ENCODE measurements at places on chromosomes 3 and 15.

- DNase-seq: no peak
These were observed 45.1 kb downstream of the IL17RD start for GRCh38 chr3:57120040-57120439.

GRCh38 chr3:192831801-192832347, 85.8 kb downstream of the MB21D2 start:
- DNase-seq: no peak

- DNase-seq: no peak
These were observed 2.8 kb upstream of the MUC20 start for GRCh38 chr3:195717852-195718476.

- no peak for DNase-seq
These were observed 89.9 kb upstream of the RORA start for GRCh38 chr15:61318802-61319525.

GRCh38 chr15:65101411-65101890, 13.5 kb downstream of the UBAP1L start:
- DNase-seq: peak; percentile 75

DNA sequence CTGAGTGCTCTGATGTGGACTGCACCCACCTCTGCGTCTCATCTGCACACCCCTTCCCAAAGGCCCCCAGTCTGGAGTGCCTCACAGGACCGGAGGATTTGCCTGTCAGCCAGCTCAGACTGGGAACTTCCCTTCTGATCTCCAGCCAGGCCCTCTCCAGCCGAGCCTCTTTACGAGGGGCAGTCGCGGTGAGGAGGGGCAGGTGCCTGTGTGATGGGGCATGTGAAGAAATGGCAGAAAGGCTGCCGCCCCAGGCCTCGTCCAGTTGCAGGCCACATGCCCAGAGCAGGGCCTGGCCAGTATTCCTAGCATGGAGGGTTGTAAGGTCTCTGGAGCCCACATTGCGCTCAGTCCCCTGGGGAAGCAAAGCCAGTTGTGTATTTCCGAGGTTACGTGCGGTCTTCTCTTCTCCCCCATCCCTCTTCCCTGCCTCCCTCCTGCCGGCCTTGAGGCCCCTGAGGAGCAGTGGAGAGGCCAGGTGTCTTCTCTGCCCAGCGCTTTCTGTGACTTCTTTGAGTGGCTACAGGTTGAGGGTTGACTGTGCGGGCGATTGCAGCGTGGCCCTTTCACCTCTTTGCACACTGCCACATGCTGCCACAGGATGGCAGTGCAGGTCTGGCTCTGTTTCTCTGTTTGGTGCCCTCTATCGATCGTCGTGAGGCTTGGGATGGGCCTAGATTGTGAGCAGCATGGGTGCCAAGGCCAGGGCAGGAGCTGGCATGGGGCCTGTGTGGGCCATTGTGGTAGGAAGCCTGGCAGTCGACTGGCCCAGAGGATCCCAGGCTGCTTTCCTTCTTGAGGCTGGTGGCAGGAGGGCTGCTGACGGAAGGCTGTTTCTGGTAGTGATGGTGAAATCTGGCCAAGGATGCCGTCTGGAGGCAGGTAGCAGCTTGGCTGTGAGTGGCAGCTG, 5.3 kb downstream of the CLK3 start:
- DNase-seq: peak; percentile 89

- DNase-seq: no peak
These were observed 8.7 kb downstream of the SPCS1 start for GRCh38 chr3:52714335-52715302.

- DNase-seq: peak; percentile 41
These were observed 44.7 kb downstream of the GTPBP8 start for GRCh38 chr3:113035387-113035982.

GRCh38 chr3:36318621-36319200, 61.6 kb upstream of the STAC start:
- no peak for DNase-seq

- DNase-seq: no peak
These were observed 43.5 kb upstream of the GRIP2 start for GRCh38 chr3:14583548-14584091.

- DNase-seq: no peak
These were observed 826.2 kb downstream of the ROBO1 start for GRCh38 chr3:78941587-78941986.

GRCh38 chr3:9047452-9048346, 84.4 kb upstream of the RAD18 start:
- DNase-seq: no peak

- no peak for DNase-seq
These were observed 1151.8 kb upstream of the ALCAM start for GRCh38 chr3:104214937-104215336.

- DNase-seq: no peak
These were observed 9.2 kb downstream of the THBS1 start for GRCh38 chr15:39589815-39590644.

GRCh38 chr3:12954891-12955650, 113.7 kb upstream of the RPL32 start:
- peak; percentile 59 for DNase-seq

DNA sequence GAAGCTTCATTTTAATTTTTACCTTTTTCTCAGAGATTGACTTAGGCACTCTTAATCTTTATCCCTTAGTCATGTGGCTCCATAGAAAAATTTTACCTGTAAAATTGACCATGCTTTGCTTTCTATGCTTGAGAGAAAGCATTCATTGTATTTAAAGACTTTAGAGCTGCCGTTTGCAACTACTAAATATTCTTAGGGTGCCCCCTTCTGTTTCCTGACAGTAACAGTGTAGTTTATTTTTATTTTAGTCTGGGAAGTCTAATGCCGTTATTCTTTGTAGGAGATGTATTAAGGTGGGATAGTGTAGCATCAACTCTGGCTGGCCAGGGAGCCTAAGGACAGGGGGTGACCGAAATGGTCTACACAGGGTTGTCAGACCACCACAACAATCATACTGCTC, 84.5 kb upstream of the SYNPR start:
- DNase-seq: no peak

DNA sequence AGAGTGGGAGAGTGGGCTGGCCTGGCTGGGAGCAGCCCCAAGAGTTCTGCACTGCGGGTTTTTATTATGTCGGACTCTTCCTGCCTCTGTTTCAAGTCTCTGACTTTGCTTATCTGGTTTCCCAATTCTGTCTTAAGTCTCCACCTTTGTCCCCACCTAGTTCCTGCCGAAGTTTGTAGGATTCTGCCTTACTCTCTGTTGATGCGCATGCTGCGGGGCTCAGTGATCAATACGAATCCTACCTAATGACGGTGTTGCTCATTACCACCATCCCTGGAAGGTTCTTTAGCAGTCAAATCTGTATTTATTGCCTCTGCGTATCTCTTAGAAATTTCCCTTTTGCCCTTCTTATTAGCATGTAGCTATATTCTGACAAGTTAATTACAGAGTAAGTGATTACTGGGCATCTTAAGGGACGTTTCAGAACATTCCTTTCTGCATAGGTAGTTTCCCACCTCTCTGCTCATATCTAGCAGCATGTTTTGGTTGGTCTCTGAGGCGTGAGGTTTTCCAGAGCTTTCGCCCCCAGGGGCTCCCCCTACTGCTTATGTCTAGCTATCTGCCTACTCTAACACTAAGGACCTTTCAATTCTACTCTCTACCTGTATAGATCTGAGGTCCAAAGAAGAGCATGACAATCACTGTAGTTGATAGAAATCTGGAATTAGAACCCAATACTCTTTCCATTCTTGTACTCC, 236.0 kb upstream of the EIF1B start:
- no peak for DNase-seq

DNA sequence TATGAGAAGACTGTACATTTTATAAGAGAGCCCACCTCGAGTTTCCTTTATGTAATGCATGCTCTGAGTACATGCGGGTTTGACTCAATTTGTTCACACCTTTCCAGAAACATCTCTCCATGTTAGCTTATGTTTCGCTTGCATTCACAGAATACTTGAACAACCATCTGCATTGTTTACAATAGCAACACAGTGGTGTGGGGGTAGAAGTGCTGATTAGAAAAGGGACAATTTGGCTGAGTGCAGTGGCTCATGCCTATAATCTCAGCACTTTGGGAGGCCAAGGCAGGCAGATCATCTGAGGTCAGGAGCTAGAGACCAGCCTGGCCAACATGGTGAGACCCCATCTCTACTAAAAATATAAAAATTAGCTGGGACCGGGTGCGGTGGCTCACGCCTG, 60.9 kb downstream of the NCEH1 start:
- no peak for DNase-seq

- DNase-seq: no peak
These were observed 56.1 kb downstream of the CCNL1 start for GRCh38 chr3:157103860-157104259.

GRCh38 chr3:33124638-33125037, 10.8 kb downstream of the CRTAP start:
- no peak for DNase-seq

DNA sequence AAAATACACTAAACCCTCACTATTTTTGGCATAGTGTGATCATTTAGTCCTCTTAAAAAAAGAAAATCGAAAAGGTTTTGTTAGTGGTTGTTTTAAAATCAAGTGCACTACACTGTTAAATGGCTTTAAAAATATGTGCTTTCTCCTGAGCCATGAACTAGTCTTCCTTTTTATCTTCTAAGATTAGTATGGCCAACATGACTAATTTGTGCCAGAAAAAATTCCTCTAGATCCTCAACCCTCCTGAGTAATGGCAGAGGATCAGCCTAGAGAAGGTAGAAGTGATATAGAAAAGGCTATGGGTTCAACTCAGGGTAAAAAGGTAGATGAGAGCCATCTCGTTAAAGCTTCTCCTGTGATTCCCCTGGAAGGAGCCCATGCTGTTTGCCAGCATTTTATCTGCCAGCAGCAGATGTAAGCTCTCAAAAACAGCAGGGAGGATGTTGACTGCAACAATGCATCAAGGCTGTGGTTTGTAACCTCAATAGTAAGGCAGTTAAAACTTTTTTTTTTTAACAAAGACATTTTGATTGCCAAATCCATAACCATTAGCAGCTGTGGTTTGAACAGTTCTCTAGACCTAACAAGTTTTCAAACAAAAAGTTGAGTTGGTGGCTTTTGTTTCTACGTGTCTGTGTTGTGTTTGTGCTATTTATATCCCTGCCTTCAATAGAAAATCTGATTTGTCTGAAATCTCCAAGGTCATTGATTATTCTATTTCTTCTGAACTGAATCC, 30.2 kb upstream of the ZNF609 start:
- DNase-seq: peak; percentile 51

DNA sequence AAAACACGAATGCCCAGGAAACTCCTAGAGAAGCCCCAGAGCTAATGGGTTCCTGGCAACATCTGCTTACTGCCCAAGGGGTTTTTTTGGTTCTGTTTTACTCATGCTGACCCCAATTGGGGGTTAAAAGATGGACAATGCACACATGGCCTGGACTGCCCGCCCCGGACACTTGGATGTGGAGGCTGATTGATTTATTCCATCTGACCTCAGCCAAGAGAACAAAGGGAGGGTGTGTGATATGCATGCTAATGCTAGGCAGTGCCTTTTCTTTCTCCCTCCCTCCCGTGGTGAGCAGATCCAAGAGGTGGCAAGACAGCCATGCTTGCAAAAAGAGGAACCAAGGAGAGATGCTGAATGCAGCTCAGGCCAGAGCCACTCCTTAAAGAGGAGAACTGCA, 3.3 kb upstream of the LRTM1 start:
- no peak for DNase-seq

DNA sequence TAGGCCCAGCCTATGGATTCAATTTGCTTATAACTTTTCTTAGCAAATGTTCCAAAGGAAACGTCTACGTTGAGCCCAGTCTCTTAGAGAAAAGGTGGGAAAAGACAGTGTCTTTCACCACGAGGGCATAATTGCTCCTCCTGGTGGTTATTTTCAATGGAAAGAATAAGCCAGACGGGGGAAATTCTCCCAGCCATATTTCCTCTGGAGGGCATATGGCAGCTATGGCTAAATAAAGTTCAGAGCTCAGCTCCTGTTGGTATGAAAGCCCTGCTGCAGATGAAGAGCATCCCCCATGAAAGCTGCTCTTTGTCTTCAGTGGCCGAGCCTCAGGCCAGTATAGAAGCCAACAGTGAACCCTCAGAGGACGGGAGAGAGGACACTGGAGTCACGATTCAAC, 297.9 kb downstream of the RYR3 start:
- no peak for DNase-seq

DNA sequence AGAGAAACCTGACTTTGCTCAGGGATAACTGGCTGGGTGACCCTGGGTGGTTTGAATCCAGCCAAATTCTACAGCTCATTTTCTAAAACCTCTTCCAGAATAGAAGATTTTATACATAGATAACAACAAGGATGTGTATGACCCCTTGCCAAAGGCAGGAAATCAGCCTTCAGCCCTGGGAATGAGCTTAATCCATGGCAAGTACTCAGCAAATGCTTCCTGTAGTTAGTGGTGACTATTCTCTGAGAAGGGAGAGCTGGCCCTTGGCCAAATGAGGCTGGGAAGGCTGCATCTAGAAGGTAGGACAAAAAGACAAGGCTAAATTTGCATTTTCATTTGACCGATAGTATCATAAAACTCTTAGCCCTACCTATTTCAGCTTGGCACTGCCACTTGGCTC, 4.6 kb upstream of the HACD3 start:
- no peak for DNase-seq

DNA sequence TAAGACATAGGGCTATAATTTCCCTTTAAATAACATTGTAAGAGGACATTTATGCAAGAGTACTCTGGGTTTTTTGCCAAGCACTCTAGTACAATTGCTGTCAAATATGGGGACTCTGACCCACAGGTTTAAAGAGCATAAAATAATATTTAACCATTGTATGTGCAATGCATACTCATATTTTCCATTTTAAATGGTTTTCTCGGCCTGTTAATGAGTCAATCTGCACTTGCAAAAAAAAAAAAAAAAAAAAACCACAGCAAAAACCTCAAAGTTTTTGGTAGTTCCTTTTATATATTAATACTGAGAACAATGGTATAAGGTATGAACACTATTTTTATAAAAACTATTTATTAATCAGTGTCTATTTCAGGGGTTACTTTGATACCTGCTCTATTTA, 304.0 kb upstream of the CBLB start:
- no peak for DNase-seq

DNA sequence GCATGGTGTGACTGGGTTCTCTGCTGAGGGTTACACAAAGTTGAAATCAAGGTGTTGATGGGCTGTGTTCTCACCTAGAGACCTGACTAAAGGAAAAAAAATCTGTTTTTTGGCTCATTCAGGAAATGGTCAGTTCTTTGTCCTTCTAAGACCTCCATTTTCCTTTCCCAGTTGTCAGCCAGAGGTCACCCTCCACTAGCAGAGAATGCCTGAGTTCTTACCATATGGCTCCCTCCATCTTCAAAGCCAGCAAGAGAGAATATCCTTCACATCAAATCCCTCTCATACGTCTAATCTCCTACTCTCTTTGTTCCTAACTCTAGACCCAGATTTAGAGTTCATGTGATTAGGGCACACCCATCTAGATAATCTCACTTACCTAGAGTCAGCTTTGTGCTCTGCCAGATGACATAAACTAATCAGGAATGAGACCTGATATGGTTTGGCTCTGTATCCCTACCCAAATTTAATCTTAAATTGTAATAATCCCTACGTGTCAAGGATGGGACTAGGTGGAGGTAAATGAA, 19.4 kb downstream of the ANKRD28 start:
- no peak for DNase-seq

- peak; percentile 7 for DNase-seq
These were observed 200.5 kb downstream of the GOLGA6L6 start for GRCh38 chr15:20340931-20341661.
